Activated CD4-positive, alpha-beta T cell treated with anti-CD3 and anti-CD28 coated beads, Interleukin-2, amount 50 U/mL, for 4 hours (primary cell): ENCODE measurements at places on chromosomes 5 and 9.

GRCh38 chr9:84819491-84819991 is 150.0 kb downstream of the NTRK2 start:
- no peak for DNase-seq

DNA sequence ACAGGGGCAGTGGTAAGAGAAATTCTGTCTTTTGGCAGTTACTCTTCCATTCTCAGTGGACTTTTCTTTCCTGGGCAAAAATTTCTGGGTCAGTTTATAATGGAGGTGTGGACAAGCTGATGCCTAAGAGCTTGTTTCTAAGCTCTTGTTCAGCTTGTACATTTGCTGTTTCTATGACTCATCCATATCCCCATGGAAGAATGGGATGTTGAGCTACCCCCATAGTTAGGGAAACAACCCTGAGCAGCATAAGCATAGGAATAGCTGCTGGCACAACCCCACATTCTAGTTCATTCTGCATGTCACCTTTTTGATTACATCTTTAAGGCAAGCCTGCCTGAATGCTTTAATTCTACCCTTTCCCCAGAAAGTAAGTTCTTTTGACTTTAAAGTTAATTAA is 173.3 kb downstream of the PSAT1 start:
- no peak for DNase-seq

- DNase-seq: no peak
These were observed 122.5 kb downstream of the SLC1A3 start for GRCh38 chr5:36728697-36729543.

- no peak for DNase-seq
These were observed 121.1 kb upstream of the SLIT3 start for GRCh38 chr5:169422087-169422486.

DNA sequence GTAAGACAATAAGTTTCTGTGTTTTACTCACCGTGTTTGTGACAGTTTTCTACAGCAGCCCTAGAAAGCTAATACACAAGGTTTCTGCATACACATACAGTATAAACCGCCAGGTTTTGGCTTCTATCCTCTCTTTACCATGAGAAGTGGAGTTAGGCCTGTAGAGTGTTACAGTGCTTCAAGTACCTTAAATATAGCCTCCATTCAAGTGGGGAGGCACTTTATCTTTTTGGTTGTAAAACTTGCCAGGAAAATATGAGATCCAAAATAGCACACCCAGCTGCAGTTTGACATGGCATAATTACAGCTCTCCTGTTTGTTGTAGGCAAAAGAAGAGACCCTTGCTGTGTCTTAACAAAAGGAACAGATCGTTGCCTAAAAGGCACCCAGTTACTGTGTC is 90.3 kb upstream of the PTPN3 start:
- no peak for DNase-seq

DNA sequence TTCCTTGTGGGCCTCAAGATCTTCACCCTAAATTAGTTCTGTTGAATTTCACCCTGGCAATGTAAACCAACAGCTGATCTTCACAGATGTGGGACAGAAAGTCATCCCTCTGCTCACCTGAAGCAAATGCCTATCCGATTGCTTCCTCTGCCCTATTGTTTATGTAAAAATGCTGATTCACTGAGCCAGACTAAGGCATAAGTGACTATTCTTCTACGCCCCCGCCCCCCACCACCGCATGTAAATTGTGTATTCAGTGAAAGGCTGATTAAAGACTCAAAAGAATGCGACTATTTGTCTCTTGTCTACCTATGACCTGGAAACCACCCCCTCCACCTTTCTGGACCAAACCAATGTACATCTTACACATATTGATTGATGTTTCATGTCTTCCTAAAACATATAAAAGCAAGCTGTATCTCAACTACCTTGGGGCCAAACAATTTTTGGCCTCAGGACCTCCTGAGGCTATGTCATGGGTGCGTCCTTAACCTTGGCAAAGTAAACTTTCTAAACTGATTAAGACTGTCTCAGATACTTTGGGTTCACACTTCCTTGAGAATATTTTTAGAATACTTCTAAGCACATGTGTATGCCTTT is 129.7 kb upstream of the BOD1 start:
- no peak for DNase-seq
